ENCODE measurements at places on chromosomes 11 and 22. TPM values are rescaled to one million over a fixed set of nuclear protein-coding genes. Genes with fewer than 3 reads are reported as not detected.

DNA sequence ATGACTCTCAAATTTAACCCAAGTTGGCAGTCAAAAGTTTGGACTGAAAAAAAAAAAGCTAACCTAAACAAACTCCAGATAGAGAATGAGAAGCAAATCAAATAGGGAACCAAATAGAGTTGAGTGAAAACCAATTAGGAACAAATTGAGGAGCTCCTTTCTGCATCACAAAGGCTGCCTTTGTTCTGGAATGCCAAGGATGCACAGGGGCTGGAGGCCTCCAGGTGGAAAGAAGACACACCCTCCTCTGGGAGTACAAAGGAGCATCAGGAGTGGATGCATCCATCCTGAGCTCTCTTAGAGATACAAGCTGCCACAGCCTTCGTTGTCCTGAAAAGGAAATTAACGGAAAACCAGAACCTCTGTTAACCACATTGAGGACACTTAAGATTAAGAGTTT, 73.3 kb downstream of the MRGPRX1 start:
- DNase-seq: no peak
- H3K36me3 ChIP-seq: no peaks in the 10 kb centered on the region
- no peak overlapping the region for H3K27ac ChIP-seq
- peaks cover 30% of the 10 kb centered on the region for H3K27me3 ChIP-seq
- H3K4me1 ChIP-seq: no peaks in the 10 kb centered on the region

DNA sequence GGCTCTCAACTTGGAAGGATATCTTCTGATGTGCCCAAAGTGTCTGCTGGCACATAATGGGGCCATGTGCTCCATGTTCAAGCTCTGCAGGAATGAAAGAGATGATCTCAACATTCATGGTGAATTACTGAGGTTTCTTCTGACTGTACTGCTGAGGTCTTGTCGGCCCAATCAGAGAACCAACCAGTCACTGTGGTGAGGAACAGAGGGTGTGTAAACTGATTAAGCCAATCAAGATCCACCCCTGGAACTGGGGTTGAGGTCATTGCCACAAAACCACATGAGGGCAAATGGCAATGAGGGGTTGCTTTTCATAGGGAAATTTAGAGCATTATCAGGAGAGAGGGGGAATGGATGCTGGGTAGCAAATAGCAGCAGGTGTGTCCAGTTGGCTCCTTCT, 152.3 kb upstream of the RAG2 start:
- no peak for DNase-seq
- H3K4me1 ChIP-seq: no peaks in the 10 kb centered on the region

UPK3A gene
- total RNA-seq: not detected

GRCh38 chr11:20088397-20089225, 71.7 kb downstream of the DBX1 start:
- peak overlapping the region; percentile 90 for H3K27ac ChIP-seq
- H3K36me3 ChIP-seq: peaks cover 95% of the 10 kb centered on the region
- no peaks in the 10 kb centered on the region for H3K27me3 ChIP-seq

DNA sequence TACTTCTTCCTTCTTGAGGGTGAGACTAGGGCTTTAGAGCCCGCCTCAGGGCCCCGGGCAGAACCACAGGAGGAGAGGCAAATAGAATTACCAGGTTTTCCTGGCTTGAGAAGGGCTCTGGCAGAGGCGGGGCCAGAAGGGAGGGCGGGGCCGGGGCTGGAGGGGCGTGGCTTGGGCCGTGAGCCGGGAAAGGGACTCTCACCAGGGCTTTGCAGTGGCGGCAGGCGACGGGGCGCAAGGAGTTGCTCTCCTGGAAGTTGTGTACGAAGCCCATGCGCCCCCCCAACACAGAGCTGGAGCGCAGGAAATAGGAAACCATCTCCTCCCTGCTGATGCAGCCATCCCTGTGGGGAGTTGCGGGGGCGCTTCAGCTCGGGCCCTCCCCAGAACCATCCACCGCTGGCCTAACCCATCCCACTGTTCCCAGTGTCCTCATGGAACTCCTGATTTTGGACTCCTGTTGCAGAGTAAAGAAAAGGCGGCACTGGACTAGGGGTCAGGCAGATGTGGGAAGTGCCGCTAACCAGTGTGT, 6.9 kb upstream of the NRXN2 start:
- DNase-seq: no peak
- peaks cover 3% of the 10 kb centered on the region for H3K4me1 ChIP-seq
- no peaks in the 10 kb centered on the region for H3K27me3 ChIP-seq
- no peak overlapping the region for H3K4me3 ChIP-seq
- no peak overlapping the region for H3K27ac ChIP-seq
- no peaks in the 10 kb centered on the region for H3K36me3 ChIP-seq
